Kidney capillary endothelial cell (primary cell): ENCODE measurements at places on chromosomes 2 and 18.

- DNase-seq: no peak
Observed at GRCh38 chr2:195863564-195863963, 205.1 kb downstream of the DNAH7 start.

GRCh38 chr2:197838036-197838435 lies 33.6 kb downstream of the PLCL1 start:
- DNase-seq: peak; percentile 69

DNA sequence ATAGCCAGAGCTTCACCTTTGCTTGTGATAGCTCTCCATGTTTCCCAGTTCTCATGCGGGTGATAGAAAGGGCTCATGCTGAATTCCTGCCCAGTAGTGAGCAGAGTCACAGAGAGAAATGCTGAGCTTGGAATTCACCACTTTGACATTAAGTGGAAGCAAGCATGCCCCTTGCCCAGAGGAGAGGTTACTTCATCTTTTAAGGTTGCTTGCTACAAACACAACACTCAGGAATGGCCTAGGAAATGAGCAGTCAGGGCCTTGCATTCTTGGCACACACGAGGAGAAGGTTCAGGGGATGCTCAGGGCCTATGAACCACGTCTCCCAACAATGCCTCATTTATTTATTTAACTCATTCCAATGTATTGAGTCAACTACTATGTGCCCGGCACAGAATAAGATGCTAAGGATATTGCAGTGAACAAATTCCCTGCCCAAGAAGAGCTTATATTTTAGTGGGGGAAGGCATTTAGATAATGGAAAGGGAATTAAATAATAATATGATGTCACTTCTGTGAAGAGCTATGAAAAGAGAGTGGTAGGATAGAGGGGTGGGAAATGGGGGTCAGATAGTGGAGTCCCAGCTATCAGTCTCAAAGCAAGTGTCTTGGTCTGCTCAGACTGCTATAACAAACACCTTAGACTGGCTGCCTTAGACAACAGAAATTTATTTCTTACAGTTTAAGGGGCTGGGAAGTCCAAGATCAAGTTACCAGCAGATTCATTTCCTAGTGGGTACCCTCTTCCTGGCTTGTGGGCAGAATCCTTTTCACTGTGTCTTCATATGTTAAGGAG lies 42.1 kb downstream of the DDX18 start:
- peak; percentile 70 for DNase-seq

DNA sequence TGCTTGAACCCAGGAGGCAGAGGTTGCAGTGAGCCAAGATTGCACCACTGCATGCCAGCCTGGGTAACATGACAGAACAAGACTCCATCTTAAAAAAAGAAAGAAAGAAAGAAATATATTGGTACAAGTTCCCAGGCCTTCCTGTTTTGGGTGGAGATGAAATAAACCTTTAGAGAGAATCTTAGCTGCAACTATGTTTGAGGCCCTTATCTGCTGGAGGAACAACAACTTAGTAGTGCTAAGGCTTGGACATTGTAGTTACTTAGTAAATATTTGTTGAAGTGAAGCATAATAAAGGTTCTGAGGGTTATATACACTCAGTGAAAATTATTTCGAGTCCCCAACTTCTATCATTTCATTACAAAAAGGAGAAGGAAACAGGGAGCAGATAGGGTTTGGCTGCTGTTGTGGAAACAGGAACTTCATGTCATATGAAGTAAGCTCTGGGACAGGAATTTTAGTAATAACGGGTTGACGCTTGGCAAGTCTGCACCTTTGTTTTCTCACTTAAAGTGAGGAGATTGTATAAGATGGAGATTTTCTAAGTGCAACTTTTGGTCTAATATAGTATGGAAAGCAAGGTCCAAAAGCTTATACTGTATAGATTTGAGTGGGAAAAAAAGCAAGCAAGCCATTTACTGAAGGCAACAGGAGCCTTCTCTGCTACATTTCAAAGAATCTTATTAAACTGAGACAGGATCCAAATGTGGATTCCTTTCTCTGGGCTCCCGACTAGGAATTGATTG lies 40.0 kb upstream of the AGPS start:
- no peak for DNase-seq

- DNase-seq: no peak
Observed at GRCh38 chr2:188265315-188265714, 26.4 kb upstream of the GULP1 start.

DNA sequence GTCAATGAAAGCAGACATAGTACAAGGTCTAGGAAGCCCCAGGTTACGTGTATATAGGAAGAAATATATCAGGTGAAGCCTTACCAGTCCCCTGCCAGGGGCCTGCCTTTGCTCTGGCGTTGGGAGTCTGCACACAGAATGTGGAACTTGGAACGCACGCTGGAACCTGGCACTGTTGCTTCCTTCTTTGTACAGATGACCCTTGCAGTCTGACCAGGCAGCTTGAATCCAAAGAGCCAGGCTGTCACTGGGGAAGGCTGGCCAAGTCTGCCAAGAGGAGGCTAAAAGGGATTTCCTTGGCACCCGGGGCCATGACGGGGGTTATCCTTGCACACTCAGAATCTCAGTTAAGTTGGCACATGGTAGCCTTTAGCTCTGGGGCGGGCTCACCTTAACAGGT lies 39.5 kb downstream of the TMEM247 start:
- DNase-seq: no peak

GRCh38 chr2:14619441-14619840 lies 13.1 kb upstream of the LRATD1 start:
- DNase-seq: no peak

DNA sequence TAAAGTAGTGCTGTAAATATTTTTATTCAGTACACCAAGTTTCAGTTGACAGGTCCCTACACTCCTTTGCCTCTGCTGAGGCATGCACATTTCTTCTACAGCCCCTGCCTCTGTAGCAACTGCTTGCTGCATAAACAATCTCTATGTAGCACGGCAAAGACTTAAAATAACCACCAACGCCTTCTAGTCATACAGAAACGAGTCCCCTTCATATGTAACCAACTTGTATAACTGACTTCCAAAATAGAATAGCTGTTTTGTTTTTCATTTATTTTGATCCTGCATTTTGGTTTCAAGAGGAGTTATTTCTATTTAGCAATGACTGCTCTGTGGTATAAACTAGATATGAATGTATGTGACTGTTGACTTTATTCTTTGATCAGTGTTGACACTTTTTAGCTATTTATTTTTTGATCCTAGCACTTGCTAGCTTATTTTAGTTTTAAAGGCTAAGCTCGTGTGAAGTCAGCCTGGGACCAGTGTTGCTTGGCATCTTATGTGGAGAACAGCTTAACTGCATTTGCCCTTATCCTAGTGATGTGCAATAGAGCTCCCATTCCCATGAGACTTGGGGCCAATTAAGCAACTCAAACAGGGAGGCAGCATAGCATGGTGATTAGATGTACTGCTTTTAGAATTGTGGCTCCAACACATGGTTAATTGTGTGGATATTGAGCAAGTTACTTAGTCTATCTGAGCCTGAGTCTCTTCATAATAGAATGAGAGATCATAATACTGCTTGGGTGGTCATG lies 79.6 kb downstream of the HRH4 start:
- DNase-seq: no peak

DNA sequence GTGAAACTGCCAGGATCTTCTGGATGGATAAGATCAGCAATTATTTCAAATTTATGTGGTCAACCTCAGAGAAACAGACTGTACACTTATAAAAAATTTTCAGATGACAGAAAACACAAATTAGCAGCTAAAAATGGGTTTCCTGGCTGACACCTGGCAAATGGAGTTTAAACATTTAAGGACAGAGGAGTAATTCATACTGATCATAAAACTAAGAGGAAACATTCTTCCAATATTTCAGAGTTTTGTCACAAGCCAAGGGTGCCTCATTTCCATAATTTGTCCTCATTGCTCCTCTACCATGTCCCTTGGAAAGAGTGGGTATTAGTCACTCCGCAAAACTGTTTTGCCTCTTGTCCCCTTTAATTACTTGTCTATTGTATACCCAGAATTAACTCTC lies 70.2 kb downstream of the TMEFF2 start:
- no peak for DNase-seq
